ENCODE measurements at places on chromosomes 6 and 20. TPM values are rescaled to one million over a fixed set of nuclear protein-coding genes. Genes with fewer than 3 reads are reported as not detected.

GRCh38 chr6:111995404-111995803 lies 58.5 kb upstream of the CCN6 start:
- no peaks in the 10 kb centered on the region for H3K36me3 ChIP-seq
- H3K4me1 ChIP-seq = peaks cover 9% of the 10 kb centered on the region
- H3K4me3 ChIP-seq = no peak overlapping the region
- no peak for DNase-seq

DNA sequence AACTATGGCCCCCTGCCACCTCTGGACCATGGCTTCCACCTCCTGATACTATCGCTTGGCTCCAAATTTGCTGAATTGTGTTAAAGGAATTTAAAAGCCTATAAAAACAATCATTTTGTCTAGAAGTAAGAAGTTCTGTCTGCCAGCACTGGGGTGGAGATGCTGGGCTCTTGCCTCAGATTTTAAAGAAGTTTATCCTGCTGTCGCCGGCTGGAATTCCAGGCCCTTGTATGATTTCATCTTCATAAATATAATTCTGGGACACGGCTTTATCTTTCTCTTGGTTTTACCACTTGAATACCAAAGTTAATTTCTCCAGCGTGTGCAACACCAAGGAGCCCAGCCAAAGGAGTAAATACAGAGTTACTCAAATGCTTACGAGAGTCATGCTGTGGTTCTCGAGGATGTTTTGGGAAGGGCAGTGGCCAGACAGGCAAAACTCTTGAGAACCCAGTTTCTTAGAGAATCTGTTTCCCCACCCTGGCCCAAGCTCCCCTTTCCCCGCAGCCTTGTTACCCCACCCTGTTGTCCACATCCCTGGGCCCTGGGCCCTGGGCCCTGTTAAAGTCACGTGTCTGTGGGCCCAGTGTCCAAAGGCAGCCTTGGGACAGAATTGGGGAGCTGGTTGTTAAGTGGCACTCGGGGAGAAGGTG lies 31.9 kb downstream of the C6orf89 start:
- no peaks in the 10 kb centered on the region for H3K27me3 ChIP-seq
- H3K4me3 ChIP-seq = peak overlapping the region; percentile 10
- H3K4me1 ChIP-seq = peaks cover 68% of the 10 kb centered on the region
- H3K36me3 ChIP-seq = peaks cover 18% of the 10 kb centered on the region

- H3K4me1 ChIP-seq = peaks cover 29% of the 10 kb centered on the region
- DNase-seq = no peak
- peak overlapping the region; percentile 59 for H3K27ac ChIP-seq
- peaks cover 27% of the 10 kb centered on the region for H3K36me3 ChIP-seq
- H3K27me3 ChIP-seq = no peaks in the 10 kb centered on the region
- H3K4me3 ChIP-seq = no peak overlapping the region
These were observed 74.8 kb upstream of the TPD52L1 start for GRCh38 chr6:125078602-125079321.

GRCh38 chr6:150528648-150529285 lies 70.9 kb upstream of the PLEKHG1 start:
- H3K4me3 ChIP-seq = peak overlapping the region; percentile 3
- no peaks in the 10 kb centered on the region for H3K27me3 ChIP-seq
- peak overlapping the region; percentile 58 for H3K27ac ChIP-seq
- no peaks in the 10 kb centered on the region for H3K36me3 ChIP-seq
- peaks cover 20% of the 10 kb centered on the region for H3K4me1 ChIP-seq

GRCh38 chr6:37021356-37022129 lies 16.1 kb downstream of the FGD2 start:
- no peak overlapping the region for H3K4me3 ChIP-seq
- H3K27me3 ChIP-seq = no peaks in the 10 kb centered on the region
- peaks cover 29% of the 10 kb centered on the region for H3K4me1 ChIP-seq
- H3K36me3 ChIP-seq = no peaks in the 10 kb centered on the region
- H3K27ac ChIP-seq = no peak overlapping the region

DNA sequence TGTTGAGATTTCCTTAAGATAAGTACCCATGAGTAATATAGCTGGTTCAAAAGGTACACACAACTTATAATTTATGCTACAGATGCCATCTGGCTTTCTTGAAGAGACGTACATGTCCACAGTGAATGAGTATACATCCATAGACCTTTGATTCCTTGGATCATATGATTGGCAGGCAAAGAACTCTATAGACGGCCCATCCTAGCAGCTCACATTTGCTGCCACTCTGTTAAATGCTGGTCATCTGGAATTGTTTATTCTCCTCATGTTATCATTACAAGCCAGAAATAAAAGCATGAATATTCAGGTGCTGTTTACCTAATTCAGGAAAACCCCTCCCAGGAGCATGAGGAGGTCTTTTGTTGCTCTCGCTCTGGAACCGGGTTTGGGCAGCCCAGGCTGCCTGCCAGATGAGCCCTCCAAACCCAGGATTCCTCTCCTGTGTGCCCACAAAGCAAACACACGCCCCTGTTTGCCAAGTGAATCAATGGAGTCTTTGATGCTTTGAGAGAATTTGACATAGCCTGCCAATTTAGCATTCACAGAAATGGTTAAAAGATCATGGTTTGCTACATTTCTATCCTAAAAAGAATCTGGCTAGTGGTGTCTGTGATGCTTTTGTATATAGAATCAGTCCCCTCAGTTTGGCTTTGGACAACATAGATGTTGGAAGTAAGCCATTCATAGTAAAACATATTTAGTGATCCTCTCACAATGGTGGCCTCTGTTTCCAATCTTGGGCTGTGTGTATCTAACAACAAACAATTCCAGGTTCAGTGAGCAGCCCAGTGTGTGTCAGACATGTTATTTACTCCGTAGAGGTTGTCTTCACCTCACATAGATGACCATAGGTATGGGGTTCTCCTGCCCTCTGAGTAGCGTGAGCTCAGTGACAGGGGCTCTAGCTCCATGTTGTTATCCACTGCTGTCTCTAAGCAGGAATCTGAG lies 17.5 kb upstream of the PLCG1 start:
- H3K4me1 ChIP-seq = peaks cover 14% of the 10 kb centered on the region
- H3K27me3 ChIP-seq = no peaks in the 10 kb centered on the region
- H3K27ac ChIP-seq = no peak overlapping the region
- no peak for DNase-seq

GRCh38 chr6:1625794-1626435 lies 16.2 kb downstream of the FOXC1 start:
- H3K27ac ChIP-seq = peak overlapping the region; percentile 85
- no peak for DNase-seq
- H3K4me1 ChIP-seq = peaks cover 75% of the 10 kb centered on the region
- H3K4me3 ChIP-seq = peak overlapping the region; percentile 84
- no peaks in the 10 kb centered on the region for H3K36me3 ChIP-seq
- H3K27me3 ChIP-seq = no peaks in the 10 kb centered on the region

- H3K27ac ChIP-seq = no peak overlapping the region
- H3K4me1 ChIP-seq = peaks cover 5% of the 10 kb centered on the region
- H3K27me3 ChIP-seq = no peaks in the 10 kb centered on the region
- H3K36me3 ChIP-seq = peaks cover 10% of the 10 kb centered on the region
- no peak overlapping the region for H3K4me3 ChIP-seq
These were observed 35.8 kb downstream of the PHIP start for GRCh38 chr6:79042088-79042798.

DNA sequence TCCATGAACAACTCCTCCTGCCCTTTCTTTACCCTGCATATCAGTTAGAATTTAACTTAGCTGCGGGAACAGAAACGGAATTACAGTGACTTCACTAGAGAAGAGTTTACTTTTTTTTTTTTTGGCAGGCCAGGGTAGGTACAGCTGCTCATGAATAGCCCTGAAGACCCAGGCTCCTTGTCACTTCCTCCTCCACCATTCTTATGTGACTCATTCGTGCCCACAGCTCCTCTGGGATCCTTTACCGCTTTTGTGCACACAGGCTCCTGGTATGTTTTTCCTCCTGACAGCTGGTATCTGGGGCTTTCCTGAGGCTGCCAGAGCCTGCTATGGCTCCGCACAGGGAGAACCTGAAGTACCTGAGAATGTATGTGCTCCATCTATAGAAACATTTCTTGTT lies 3.9 kb upstream of the KCNS1 start:
- no peak for DNase-seq
- no peak overlapping the region for H3K4me3 ChIP-seq
- peak overlapping the region; percentile 76 for H3K27ac ChIP-seq
- no peaks in the 10 kb centered on the region for H3K36me3 ChIP-seq

- H3K27me3 ChIP-seq = no peaks in the 10 kb centered on the region
- DNase-seq = no peak
- H3K36me3 ChIP-seq = no peaks in the 10 kb centered on the region
- peak overlapping the region; percentile 33 for H3K4me3 ChIP-seq
- H3K27ac ChIP-seq = peak overlapping the region; percentile 89
These were observed 29.4 kb upstream of the TPD52L1 start for GRCh38 chr6:125124049-125124669.

- no peak overlapping the region for H3K27ac ChIP-seq
- H3K27me3 ChIP-seq = peaks cover 5% of the 10 kb centered on the region
- DNase-seq = no peak
- no peak overlapping the region for H3K4me3 ChIP-seq
- peaks cover 4% of the 10 kb centered on the region for H3K4me1 ChIP-seq
- no peaks in the 10 kb centered on the region for H3K36me3 ChIP-seq
These were observed 5.4 kb downstream of the NOX3 start for GRCh38 chr6:155450240-155450581.

DNA sequence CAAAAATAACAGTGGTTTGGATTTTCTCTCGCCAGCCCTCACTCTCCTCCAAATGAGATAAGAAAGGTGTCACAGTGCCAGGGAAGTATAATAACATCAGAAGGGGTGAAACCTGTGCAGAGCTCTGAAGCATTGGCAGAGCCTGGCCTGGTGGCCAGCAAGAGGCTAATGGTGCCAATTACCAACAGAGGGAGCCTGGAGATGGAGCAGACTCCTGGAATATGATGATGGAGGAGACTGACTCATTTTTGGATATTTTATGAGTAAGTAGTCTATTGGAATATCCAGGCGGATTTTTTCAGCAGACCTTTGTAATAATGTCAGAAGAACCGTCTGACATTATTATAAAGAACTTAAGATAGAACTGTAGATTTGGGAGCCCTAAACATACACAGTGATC lies 442.6 kb upstream of the MARCKS start:
- peaks cover 52% of the 10 kb centered on the region for H3K4me1 ChIP-seq
- no peaks in the 10 kb centered on the region for H3K36me3 ChIP-seq
- H3K27ac ChIP-seq = peak overlapping the region; percentile 68

DNA sequence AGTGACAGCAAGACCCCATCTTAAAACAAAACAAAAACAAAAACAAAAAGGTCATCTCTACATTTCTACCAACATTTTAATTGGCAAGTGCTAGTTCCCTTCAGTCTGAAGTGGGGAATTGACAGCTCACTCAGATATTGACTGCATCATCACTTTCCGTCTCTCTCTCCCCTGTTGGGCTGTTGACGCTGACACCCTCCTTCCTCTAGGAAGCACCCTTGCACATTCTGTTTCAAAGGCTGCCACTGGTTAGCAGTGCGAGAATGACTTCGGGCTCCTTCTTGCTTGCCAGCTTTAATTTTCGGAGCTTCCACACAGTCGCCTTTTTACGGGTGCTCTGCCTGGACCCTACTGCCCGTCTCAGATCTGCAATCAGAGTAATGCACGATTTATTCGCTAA lies 96.6 kb upstream of the INSM1 start:
- DNase-seq = no peak
- no peak overlapping the region for H3K4me3 ChIP-seq
- no peak overlapping the region for H3K27ac ChIP-seq
- peaks cover 3% of the 10 kb centered on the region for H3K27me3 ChIP-seq

GRCh38 chr6:39189915-39190544 lies 39.2 kb downstream of the KCNK5 start:
- H3K27ac ChIP-seq = no peak overlapping the region
- peaks cover 11% of the 10 kb centered on the region for H3K27me3 ChIP-seq
- H3K4me1 ChIP-seq = no peaks in the 10 kb centered on the region

DNA sequence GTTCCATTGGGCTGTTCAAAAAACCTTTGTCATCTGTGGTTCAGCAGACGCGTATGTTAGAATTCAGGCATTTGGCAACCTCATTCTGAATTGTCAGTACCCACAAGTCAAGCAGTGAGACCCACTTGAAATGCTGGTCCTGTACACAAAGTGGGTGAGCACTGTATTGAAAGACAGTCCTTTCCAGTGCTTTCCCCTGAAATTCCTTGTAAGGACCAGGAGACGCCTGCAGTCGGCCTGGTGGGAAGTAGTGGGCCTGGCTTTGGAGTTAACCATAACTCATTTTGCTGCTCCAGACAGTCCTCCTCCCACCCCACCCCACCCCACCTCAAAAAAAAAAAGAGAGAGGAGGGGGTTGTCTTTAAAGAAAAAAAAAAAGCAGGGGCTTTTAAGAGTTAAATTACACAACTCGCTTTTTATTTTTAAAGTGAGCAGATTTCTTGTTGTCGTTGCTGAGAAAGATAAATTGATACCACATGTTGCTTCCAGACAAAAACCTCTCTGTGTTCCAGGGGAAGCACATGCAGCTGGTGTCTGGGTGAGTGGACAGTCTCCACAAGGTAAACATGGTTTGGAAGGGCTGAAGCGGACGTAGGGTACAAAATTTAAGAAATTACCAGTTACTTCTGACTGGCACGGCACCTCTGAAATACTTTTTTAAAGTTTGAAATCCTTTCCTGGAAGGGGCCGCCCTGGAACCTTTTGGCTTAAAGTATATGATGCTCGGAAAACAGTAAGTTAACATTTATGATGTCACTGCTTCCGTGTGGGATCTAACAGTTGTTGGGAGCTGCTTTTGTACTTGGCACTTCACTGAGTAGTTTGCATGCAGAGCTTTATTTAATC lies 95.3 kb downstream of the FOXO3 start:
- H3K27ac ChIP-seq = peak overlapping the region; percentile 96
- H3K36me3 ChIP-seq = no peaks in the 10 kb centered on the region
- DNase-seq = no peak
- peaks cover 81% of the 10 kb centered on the region for H3K4me1 ChIP-seq

DNA sequence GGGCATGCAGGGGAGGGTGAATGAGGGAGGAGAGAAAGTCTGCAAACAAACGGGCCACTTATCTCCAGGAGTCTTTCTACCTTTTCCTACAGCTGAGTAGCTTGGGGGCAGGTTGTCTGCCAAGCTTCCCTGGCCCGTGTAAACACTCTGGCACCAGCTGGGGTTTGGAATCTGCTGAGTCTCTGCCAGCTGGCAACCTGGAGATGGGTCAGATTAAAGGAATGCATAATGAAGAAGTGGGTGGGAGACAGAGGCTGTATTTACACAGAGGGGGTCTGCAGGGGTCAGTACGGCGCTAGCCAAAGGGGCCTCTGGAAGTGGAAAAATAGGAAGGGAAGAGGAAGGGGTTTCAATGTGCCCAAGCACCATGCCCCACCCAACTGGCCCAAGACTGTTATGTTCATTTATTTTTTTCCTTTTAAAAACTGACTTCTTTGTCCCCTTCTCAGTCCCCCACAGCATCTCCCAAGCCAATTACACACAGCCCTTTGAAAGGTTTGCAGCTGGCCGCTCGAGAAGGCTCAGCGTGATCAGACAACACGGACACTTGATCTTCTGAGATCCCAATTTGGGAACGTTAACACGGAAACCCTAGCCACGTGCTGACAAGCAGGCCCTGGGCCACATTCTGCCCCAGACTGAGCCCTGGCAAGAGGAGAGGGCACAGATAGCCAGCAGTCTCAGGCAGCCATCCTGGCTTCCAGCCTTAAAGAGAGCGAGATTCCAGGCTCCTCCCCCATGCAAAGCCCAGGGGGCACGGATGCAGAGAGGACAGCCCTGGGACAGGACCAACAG lies 25.2 kb downstream of the TRAM2 start:
- H3K4me3 ChIP-seq = peak overlapping the region; percentile 62
- no peak for DNase-seq
- H3K36me3 ChIP-seq = peaks cover 6% of the 10 kb centered on the region
- H3K4me1 ChIP-seq = peaks cover 94% of the 10 kb centered on the region
- H3K27ac ChIP-seq = peak overlapping the region; percentile 98

Gene TSBP1
- not detected for total RNA-seq

Gene OTOR
- total RNA-seq = not detected

Gene TRIM10
- not detected for total RNA-seq

Gene POLH
- total RNA-seq = 25.8 TPM

Gene OPRM1
- not detected for total RNA-seq

Gene COL9A3
- 11.3 TPM for total RNA-seq

Gene FAM162B
- not detected for total RNA-seq

Gene ALDH5A1
- 7.2 TPM for total RNA-seq

Gene BFSP1
- total RNA-seq = 11.7 TPM

Gene EDN3
- not detected for total RNA-seq
